ENCODE measurements at places on chromosomes 5 and 9. TPM values are rescaled to one million over a fixed set of nuclear protein-coding genes. Genes with fewer than 3 reads are reported as not detected.

CMYA5 gene
- total RNA-seq: 0.27 TPM

SPATA31A3 gene
- not detected for total RNA-seq

DNA sequence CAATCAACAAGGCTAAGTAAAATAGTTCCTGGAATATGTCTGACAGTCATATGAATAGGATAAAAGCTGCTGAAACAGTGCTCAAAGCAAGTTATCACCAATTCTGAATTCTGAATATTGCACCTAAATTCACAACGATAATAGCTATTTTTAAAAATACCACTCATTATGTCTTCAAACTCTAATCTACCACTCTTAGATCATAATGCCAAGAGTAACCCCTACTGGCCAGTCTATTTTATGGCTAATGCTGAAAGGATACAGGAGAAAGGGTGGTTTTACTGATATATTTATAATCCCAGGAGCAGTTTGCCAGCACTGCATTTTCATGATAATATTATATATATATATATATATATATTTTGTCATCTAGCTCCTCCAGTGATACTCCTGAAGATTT, 232.8 kb downstream of the PDE4D start:
- peak; percentile 31 for DNase-seq

- no peak for DNase-seq
Observed at GRCh38 chr5:57280853-57281252, 107.0 kb downstream of the GPBP1 start.

DNA sequence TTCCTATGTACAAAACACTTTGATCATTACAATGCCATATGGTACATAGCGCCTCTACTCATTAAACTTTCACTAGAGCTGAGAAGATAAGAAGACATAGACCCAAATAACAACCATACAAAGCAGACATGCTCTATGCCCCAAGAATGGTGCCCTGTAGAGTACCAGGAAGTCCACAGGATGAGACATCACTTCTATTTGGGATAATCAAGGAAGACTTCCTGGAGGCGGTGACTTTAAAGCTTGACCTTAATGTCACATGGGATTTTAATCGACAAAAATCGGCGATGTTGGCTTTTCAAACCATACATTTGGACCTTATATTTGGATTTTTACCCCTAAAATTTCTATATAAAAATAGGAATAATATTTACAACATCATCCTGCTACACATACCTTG, 224.3 kb upstream of the MAP3K1 start:
- no peak for DNase-seq

ENTR1 gene
- total RNA-seq: 28.0 TPM

QRFP gene
- under 0.01 TPM for total RNA-seq

DNA sequence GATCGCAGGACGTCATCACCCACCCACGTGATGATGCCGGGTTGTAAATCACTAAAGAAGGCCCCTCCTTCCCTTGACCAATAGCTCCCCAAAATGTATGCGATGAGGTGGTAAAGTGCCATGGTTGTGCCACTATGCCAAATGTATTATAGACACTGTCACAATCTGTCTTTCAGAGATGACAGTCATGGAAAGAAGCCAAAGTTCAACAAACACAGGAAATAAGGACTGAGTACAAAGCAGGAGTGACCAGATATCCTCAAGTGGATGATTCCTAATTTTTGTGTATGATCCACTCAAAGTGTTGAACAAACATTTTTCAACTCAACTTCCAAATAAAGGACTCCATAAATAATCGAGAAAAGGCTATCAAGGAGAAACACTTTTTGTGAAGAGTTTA, 12.5 kb downstream of the GLIS3 start:
- DNase-seq: no peak

DNA sequence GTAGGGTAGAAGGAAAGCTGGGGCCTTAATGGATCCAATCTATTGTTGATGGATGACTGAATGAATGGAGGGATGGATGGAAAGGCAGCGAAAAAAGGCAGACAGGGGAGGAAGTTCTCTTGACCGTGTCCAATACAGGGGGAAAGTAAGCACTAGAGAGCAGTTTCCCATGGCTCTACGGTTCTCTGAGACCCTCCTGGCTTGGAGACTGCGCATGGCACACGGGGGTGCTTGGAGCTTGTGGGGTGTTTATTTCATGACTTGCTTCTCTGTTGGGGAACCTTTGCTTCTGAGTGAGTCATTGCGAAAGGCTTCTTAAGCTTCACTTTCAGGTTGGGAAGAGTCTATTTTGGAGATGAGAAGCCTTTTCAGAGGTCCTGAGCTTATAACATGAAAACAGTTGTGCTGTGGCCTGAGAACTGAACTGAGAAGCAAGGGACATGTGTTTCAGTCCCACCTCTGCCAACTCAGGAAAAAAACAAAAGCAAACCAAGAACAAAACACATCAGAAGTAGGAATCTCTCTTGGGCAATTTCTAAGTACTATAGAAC, 12.8 kb upstream of the TEX48 start:
- no peak for DNase-seq

- DNase-seq: no peak
Observed at GRCh38 chr9:88673886-88674285, 138.9 kb downstream of the NXNL2 start.

- no peak for DNase-seq
Observed at GRCh38 chr9:28410411-28410810, 837.1 kb upstream of the C9orf72 start.

GRCh38 chr5:94869921-94870320, 251.5 kb downstream of the SLF1 start:
- no peak for DNase-seq
